Right forelimb (tissue), 1 donor: ENCODE measurements at places on chromosomes 5 and 9.

DNA sequence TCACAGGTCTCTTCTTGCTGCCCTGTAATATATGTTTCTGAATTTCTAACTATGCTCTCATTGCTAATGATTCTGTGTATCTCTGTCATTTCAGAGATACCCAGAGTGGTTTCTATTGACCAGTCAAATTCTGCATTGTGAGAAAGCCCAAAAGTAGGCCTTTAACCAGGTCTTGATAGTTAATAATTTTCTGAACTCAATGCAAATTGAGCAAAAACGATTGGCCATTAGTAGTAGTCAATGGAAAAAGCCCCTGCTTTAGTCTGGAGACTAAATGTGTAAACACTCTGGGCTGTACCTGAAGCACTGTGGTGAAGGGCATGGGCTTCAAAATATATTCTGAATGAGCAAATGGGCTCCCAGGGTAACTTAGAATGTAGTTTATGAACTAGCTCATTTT, 307.6 kb downstream of the ARL15 start:
- DNase-seq = no peak

DNA sequence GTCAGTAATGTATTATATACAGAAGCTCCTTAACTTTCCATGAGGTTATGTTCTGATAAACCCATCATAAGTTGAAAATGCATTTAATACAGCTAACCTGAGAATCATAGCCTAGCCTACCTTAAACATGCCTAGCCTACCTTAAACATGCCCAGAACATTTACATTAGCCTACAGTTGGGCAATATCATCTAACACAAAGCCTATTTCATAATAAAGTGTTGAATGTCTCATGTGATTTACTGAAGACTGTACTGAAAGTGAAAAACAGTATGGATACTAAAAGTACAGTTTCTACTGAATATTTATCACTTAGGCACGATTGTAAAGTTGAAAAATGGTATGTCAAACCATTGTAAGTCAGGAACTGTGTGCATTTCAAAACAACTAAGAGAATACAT, 1.6 kb downstream of the GM2A start:
- no peak for DNase-seq

- no peak for DNase-seq
These were observed 260.3 kb upstream of the DAPK1 start for GRCh38 chr9:87237336-87237735.

- DNase-seq = peak; percentile 75
These were observed 62.6 kb downstream of the NEK6 start for GRCh38 chr9:124320062-124320973.
